ENCODE measurements at places on chromosomes 3 and 15. TPM values are rescaled to one million over a fixed set of nuclear protein-coding genes. Genes with fewer than 3 reads are reported as not detected.
A peak's percentile ranks its signal among the peaks of the same experiment; 100 is the strongest.

DNA sequence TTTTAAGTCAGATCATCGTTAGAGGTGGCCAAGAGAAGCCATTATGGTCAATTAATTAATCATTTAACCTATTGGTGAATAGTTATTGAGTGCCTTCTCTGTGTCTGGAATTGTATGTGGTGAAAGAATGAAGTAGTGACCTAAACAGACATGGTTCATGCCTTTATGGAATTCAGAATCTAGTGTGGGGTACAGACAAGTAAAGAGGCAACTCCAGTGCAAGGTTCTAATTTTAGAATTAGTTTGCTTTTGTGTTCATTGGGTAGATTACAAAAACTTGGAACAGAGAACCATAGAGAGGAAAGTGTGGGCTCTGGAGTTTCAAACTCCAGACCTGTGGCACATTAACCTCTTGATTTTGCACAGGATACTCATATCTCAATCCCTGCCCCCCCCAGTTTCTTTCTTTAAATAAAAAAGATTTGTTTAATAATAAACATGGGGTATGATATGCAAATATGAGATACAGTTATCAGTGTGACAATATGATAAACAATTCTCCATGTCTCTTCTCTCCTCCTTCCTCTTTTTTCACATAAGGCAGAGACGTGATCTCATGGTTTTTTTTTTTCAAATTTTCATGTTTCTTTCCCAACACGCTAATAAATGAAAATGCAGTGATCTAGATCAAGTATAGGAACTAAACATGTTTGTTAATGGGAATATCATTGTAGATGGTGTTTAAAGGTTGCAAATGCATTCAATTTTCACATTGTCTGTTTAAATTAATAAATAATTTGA is 117.9 kb downstream of the MITF start:
- no peaks in the 10 kb centered on the region for H3K36me3 ChIP-seq
- peaks cover 9% of the 10 kb centered on the region for H3K4me1 ChIP-seq
- no peaks in the 10 kb centered on the region for H3K27me3 ChIP-seq
- no peak for DNase-seq

DNA sequence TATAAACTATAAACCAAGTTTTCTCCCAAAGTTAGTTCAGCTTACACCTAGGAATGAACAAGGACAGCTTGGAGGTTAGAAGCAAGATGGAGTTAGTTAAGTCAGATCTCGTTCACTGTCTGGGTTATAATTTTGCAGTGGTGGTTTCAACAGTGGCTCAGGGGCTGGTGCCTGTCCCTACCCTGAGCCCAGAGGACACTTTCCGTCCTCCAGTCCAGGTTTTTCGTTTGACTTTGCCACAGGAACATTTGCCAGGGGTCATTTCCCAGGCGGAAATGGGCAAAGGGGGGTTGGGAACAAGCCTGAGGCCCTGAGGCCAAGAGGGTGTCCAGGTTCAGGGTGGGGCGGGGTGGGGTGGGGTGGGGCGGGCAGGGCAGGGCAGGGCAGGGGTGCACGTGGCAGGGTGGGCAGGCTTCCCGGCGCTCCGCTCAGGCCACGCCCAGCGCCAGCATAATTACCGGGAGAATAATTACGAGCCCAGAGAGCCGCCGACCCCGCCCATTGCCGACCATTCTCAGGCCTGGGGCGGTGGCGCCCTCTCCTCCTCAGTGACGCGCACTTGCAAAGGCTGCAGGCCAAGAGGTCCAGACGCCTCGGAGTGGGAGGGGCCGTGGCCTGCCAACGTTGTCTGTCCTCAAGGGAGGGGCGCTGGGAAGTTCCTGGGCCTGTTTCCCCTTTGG is 70.4 kb downstream of the KLF13 start:
- H3K27me3 ChIP-seq: peaks cover 41% of the 10 kb centered on the region
- H3K27ac ChIP-seq: no peak overlapping the region
- DNase-seq: peak; percentile 58
- H3K4me1 ChIP-seq: peaks cover 24% of the 10 kb centered on the region

DNA sequence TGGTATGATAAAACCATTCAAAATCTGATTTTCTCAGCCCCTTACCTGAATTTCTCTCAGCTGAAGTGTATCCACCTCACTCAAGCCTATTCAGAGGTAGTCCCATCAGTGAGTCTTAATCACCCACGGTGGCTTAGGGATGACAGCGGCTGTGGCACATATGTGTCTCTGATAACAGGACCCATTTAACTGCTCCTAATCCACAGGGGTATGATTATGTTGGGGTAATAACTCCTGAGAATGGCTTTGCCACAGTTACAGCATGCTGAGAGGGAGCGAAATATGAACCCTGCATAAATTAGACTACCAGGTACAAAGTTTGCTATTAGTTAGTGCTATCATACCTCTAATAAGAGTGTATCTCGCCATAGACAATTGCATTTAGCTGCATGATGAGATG is 10.6 kb downstream of the CLRN1 start:
- H3K4me3 ChIP-seq: no peak overlapping the region
- DNase-seq: no peak
- no peak overlapping the region for H3K27ac ChIP-seq
- no peaks in the 10 kb centered on the region for H3K36me3 ChIP-seq
- no peaks in the 10 kb centered on the region for H3K4me1 ChIP-seq

GRCh38 chr3:133453383-133453782 is 53.5 kb downstream of the BFSP2 start:
- H3K27me3 ChIP-seq: no peaks in the 10 kb centered on the region
- no peaks in the 10 kb centered on the region for H3K36me3 ChIP-seq
- peaks cover 34% of the 10 kb centered on the region for H3K4me1 ChIP-seq

- H3K27me3 ChIP-seq: no peaks in the 10 kb centered on the region
- DNase-seq: no peak
- no peak overlapping the region for H3K4me3 ChIP-seq
- peaks cover 5% of the 10 kb centered on the region for H3K4me1 ChIP-seq
- H3K36me3 ChIP-seq: no peaks in the 10 kb centered on the region
Measured at GRCh38 chr3:133066026-133066425, 27.8 kb downstream of the TMEM108 start.

- no peak for DNase-seq
- H3K4me3 ChIP-seq: no peak overlapping the region
- H3K36me3 ChIP-seq: no peaks in the 10 kb centered on the region
- H3K4me1 ChIP-seq: peaks cover 10% of the 10 kb centered on the region
- no peak overlapping the region for H3K27ac ChIP-seq
Measured at GRCh38 chr3:150335631-150336030, 72.5 kb upstream of the TSC22D2 start.

DNA sequence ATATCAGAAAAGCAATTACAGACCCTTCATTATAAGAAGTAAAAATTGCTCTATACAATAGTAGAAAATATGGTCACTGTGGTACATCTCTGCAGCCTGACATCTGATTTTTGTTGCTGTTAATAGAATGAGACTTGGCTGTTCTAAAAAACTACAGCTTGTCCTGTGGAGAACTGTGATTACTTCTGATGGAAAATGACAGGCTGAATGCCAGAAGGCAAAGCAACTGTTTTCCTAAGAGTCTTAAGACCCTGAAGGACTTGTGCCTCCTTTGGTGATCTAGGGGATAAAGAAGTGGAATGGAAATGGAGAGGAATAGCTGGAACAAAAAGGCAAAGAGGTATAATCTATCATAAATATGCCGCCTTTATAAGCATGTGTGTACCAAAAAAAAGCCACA is 314.8 kb downstream of the BCHE start:
- DNase-seq: no peak
- peaks cover 4% of the 10 kb centered on the region for H3K4me1 ChIP-seq
- H3K27me3 ChIP-seq: no peaks in the 10 kb centered on the region
- no peak overlapping the region for H3K27ac ChIP-seq
- H3K36me3 ChIP-seq: no peaks in the 10 kb centered on the region

- H3K27me3 ChIP-seq: no peaks in the 10 kb centered on the region
- H3K36me3 ChIP-seq: peaks cover 5% of the 10 kb centered on the region
- DNase-seq: no peak
- H3K4me1 ChIP-seq: peaks cover 32% of the 10 kb centered on the region
- no peak overlapping the region for H3K4me3 ChIP-seq
- H3K27ac ChIP-seq: no peak overlapping the region
Measured at GRCh38 chr15:30030345-30030744, 52.4 kb upstream of the GOLGA8J start.

DNA sequence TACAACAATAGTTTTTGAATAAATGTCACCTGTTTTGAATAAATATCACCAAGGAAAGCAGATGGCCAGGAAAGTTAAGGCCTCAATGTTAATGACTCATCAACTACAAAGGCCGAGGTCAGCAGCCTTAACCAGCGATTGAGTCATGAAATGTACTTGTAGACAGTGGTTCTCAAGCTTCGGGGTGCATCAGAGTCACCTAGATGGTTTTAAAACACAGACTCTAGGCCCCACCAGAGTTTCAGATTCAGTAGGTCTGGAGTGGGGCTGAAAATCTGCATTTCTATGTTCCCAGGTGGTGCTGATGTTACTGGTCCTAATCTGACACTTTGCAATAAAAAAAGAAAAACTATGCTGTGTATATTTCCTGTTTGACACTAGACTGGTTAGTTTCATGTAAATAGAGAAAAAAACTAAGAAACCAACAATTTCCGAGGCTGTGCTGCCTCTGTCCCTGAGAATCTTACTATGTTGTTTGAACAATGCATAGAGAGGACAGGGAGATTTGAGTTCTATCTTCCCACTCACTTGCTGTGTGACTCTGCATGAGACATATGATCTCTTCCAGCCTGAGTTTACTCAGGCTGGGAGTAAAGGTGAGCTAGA is 9.8 kb downstream of the RAB27A start:
- no peak for DNase-seq
- no peaks in the 10 kb centered on the region for H3K36me3 ChIP-seq
- no peaks in the 10 kb centered on the region for H3K27me3 ChIP-seq
- no peak overlapping the region for H3K27ac ChIP-seq
- no peak overlapping the region for H3K4me3 ChIP-seq

DNA sequence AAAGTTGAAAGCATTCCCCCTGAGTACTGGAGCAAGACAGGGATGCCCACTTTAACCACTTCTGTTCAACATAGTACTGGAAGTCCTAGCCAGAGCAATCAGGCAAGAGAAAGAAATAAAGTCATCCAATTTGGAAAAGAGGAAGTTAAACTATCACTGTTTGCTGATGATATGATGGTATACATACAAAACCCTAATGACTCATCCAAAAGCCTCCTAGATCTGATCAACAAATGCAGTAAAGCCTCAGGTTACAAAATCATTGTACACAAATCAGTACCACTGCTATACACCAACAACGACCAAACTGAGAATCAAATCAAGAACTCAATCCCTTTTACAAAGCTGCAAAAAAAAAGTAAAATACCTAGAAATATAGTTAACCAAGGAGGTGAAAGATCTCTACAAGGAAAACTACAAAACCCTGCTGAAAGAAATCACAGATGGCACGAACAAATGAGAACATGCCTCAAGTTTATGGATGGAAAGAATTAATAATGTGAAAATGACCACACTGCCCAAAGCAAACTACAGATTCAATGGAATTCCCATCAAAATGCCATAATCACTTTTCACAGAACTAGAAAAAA is 40.3 kb downstream of the RPL39L start:
- no peak for DNase-seq
- no peaks in the 10 kb centered on the region for H3K4me1 ChIP-seq
- H3K27me3 ChIP-seq: no peaks in the 10 kb centered on the region
- H3K27ac ChIP-seq: no peak overlapping the region
- H3K4me3 ChIP-seq: no peak overlapping the region

The DNAH1 gene
- total RNA-seq: 3.2 TPM

The GHRL gene
- total RNA-seq: 0.35 TPM

The ATP13A4 gene
- 0.30 TPM for total RNA-seq

The CATSPER2 gene
- total RNA-seq: 2.8 TPM

The FOXL2NB gene
- not detected for total RNA-seq
